ENCODE measurements at places on chromosomes 13 and 19.

DNA sequence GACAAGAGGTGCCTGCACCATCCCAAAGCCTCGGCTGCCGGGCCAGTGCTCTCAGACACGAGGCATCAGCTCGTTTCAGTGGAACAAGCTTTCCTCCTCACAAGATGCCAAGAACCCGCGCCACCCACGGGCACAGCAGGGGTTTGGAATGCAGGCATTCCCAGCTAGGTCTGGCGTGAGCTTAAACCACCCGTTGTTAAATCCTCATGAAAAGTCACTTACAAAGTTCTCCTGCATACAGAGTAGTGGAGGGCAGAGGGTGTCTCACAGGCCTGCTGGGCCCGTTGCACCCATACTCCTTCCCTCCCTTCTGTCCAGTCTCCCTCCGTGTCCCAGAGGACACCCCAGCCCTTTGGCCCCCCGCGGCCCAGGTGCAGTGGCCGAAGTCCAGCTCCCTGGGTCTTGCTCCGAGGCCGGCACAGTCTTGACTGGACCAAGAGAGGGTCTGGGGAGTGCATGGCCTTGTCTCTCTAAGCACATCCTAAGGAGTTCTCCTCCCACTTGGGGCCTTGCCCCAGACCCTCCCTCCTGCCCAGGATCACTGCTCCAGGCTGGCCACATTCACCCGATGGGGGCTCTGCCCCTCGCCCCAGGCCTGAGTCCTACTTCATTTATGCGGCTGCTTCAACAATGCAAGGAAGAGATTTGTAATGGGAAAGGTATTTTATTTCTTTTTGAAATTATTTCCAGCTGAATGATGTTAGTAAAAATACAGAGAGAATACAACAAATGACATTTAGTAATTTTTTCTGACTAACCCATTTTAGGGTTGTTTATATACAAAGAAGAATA is 35.2 kb upstream of the GRTP1 start:
- DNase-seq = no peak

GRCh38 chr19:9939301-9939913 is 3.1 kb upstream of the OLFM2 start:
- DNase-seq = no peak

- peak; percentile 17 for DNase-seq
Measured at GRCh38 chr19:53908106-53908934, 758 bp upstream of the CACNG7 start.

DNA sequence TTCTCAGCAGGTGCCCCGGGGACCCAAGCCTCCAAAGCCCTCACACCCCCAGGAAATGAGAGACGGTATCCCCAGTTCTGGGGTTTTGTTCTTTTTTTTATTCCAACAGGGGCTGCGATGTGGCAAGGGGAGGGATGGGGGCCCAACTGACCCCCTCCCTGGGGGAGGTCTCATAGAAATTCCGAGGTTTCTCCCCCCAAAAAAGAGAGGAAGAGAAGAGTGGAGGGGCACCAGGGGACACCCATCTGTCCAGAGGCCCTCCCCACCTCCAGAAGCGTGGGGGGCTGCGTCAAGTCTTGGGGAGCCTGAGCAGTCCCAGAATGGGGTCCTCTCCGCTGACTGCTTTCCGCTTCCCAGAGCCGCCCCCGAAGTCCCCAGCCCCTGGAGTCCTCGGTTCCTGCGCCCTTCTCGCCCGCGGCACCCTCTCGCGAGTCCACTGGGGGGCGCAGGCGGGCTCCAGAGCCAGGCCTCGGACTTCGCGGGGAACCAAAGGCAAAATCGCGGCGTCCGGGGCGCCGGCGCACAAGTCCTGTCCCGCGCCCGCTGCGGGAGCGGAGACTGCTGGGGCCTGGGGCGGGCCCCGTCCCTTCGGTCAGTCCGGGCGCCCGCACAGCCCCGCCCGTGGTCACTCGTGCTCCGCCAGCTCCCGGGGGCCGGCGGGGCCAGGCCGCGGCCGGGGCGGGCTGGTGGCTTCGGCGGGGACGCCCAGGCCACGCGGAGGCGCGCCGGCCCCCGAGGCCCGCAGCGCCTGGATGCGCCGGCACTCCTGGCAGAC is 4.4 kb upstream of the ATP1A3 start:
- peak; percentile 8 for DNase-seq

GRCh38 chr13:36346222-36347083 is at the start of gene SPART:
Gene SPART, minus strand, starts transcription at chr13:36346394. Its CDS starts 10,564 bp downstream, at chr13:36335830.
- DNase-seq = peak; percentile 83

- peak; percentile 88 for DNase-seq
Measured at GRCh38 chr13:33678906-33679657, 138.9 kb upstream of the RFC3 start.

DNA sequence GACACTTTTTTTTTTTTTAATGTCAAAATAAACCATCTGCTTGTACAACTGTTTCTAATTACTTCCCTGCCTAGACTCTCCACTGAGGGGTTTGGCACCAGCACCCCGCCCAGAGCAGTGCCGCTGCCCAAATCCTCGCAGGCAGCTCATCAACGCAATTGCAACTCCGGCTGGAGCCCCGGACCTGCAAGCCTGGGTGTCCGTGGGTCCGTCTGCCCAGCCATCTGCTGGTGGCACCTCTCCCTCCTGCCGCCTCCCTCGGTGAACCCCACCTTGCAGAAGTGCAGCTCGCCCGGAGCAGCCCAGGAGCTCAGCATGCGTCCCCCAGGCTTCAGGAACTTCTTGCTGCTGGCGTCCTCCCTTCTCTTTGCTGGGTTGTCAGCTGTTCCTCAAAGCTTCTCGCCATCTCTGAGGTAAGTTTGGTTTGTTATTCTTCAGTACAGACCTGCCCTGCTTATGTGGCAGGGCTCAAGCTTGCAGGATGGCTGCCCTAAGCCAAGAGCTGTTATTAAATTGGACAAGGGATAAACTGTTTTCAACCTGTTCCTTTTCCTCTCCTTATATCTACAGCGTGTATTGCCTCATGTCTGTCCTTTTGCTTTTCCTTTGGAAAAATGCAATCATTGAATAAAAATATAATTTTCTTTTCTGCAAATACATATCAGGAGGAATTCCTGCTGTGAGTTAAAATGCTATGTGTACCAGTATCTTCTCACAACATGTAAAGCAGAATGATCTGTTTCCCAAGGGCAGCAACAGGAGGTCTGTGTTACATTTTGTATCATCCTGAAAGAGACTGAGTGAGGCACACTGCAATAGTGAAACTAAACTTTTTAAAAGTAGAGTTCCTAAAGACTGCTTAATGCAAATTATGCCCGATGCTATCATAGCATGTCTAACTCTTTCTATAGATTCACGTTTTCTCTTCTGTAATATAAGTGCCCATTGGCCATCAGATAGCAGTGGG is at the start of gene ITGBL1:
Gene ITGBL1 (plus strand): TSS at position 157 of the 967 bp plus-strand sequence. CDS start 159 bp downstream, at position 316.
- no peak for DNase-seq

- DNase-seq = no peak
Measured at GRCh38 chr13:90675129-90675528, 672.4 kb upstream of the MIR17HG start.

DNA sequence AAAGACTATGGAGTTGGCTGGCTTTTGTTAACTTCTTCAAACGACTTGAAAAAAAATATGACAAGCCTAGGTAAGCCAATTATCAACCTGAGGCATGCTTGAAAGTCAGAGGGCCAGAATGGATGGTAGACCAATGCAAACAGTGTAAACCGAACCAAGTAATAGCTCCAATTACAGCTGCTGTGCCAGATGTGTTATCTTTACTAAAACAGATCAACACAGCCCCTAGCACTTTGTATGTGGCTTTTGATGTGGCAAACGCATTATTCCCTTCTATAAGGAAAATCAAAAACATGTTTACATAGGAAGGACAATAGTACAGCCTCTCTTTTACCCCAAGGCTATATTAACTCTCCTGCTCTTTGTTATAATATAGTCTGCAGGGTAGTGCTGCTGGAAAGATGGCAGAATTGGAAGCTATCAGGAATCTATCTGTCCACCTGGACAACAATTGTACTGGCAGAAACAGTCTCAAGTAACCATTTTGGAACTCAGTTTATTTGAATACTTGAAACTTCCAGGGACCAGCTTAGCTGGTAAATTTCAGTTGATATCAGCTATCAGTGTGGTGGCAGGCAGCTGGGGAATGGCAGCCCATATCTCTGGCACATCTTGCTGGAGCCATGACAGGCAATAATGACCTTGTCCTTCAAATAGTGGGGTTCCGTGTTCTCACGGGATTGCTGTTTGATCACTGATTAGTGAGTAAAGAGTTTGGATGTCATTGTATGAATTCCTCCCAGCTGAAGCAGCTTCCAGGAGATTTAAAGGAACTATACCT is 144.4 kb upstream of the WASF3 start:
- no peak for DNase-seq

All from stimulated activated naive CD4-positive, alpha-beta T cell treated with Interleukin-2 at 50 U/mL for 16 hours (primary cell).